ENCODE measurements at places on chromosomes 1 and 21. TPM values are rescaled to one million over a fixed set of nuclear protein-coding genes. Genes with fewer than 3 reads are reported as not detected.
A peak's percentile ranks its signal among the peaks of the same experiment; 100 is the strongest.

DNA sequence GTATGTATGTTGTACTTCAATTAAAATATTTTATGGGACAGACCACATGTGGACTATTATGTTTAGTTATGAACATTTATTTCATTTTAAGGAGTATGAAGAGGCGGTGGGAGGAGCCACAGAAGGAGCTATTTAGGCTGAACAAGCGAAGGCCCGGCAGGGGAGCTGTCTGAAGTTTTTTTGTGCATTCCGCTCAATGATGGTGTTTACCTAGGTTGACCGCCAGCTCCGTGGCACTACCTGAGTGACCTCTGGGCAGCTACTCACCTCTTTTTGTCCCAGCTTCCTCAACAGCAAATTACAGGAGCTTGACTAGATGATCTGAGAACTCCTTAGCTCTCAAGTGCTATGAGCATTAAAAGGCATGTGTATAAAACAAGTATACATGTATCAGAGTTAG is 32.7 kb upstream of the C1orf198 start:
- DNase-seq: no peak

GRCh38 chr1:167364826-167365225 is 144.1 kb downstream of the POU2F1 start:
- no peak for DNase-seq

DNA sequence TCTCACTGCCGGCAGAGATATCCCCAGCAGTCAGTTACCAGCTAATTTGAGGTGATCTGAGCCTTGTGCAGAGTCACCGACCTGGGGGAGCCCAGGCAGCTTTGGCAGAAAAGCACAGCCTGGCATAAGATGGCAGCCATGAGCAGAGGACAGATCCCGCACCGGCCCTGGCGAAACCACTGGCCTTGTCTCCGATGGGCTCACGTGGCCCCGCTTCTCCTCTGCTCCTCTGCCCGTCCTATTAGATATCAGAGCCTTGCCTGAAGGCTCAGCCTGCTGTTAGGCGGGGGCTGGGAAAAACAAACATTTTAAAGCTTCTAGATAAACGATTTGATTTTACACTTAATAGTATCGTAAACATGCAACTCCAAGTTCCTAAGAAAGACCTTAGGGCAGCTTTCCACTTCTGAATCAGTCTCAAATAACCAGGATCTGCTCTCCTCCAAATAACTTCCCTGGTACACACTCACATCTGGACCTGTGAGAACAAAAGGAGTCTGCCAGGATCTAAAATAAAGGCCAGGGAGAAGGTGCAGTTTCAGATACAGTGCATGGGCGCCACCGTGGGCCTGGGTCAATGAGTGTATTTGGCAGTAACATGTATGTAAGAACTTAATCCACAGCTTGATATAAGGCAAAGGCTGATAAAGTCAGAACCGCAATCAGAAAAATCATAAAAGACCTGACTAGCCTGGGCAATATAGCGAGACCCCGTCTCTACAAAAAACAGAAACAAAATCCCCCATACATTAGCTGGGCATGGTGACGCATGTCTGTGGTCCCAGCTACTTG is 10.0 kb downstream of the EDARADD start:
- peak; percentile 15 for DNase-seq

- DNase-seq: no peak
These were observed 22.2 kb downstream of the OPTC start for GRCh38 chr1:203516184-203516583.

Gene KMO
- 0.17 TPM for total RNA-seq

Measured in prostate gland (tissue), 2 donors.